IPS DF 19.7 (cell line): ENCODE measurements at places on chromosomes 3 and 15.
A peak's percentile ranks its signal among the peaks of the same experiment; 100 is the strongest.

DNA sequence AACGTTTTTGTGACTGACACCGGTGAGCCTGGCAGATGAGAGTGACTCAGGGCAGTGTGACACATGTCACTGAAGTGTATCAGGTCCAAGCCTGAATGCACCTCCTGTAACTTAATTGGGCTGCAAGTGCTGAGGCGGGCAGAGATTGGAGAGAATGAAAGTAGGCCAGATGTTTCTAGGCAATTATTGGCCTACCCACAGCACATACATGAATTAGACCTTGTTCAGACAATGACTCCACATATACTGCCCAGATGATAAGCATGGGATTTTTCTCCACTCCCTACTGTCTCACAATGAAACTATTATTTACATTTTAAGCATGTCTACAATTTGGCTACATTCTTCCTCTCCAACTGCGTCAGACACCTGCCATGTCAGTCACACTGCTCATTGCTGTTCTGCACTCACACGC, 187.3 kb upstream of the ZNF385D start:
- no peak for DNase-seq

GRCh38 chr3:13563911-13564310, 15.0 kb downstream of the FBLN2 start:
- DNase-seq, result no peak

- no peak for DNase-seq
Measured at GRCh38 chr3:151987893-151988292, 114.5 kb downstream of the SUCNR1 start.

GRCh38 chr3:21163956-21164355, 587.1 kb downstream of the ZNF385D start:
- no peak for DNase-seq

GRCh38 chr3:4739289-4740236, 239.7 kb upstream of the BHLHE40 start:
- DNase-seq, result no peak

DNA sequence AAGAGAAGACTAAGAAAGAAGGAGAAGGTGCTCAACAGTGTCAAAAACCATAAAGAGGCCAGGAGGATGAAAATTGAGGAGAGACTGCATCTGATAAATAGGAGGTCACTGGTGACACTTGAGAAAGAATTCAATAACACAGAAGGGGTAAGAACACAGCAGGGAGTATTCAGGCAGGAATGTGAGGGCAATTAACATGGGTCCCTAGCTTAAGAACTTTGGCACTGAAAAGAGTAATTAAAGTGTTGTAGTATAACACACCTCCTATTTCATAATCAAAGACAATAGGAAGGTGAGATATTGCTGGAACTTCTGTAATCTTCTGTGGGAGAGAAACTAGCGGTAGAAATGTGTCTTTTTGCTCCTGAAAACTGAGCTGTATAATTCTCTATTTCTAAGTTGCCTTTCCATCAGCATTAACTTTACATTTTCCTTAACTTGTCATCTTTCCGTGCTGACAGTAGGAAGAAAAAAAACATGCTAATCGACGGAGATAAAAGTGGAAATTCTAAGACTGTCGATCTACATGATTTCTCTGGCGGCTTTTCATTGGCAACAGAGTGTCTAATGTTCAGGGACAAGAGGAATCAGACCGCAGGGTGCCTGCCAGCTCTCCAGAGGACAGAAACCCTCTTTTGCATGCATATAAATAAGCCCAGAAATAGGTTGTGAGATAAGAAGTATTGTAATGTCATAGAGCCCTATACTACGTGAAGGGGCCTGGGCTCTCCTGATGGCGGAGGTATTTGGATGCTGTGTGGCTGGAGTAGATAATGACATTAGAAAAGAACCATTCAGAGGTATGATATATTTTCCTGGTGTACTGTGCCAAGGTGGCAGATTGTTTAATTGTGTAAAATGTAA, 147.9 kb upstream of the GAP43 start:
- DNase-seq, result no peak

- DNase-seq, result no peak
Measured at GRCh38 chr15:66644869-66645268, 57.2 kb upstream of the SMAD6 start.

- no peak for DNase-seq
Measured at GRCh38 chr3:112550859-112551258, 10.9 kb downstream of the ATG3 start.

DNA sequence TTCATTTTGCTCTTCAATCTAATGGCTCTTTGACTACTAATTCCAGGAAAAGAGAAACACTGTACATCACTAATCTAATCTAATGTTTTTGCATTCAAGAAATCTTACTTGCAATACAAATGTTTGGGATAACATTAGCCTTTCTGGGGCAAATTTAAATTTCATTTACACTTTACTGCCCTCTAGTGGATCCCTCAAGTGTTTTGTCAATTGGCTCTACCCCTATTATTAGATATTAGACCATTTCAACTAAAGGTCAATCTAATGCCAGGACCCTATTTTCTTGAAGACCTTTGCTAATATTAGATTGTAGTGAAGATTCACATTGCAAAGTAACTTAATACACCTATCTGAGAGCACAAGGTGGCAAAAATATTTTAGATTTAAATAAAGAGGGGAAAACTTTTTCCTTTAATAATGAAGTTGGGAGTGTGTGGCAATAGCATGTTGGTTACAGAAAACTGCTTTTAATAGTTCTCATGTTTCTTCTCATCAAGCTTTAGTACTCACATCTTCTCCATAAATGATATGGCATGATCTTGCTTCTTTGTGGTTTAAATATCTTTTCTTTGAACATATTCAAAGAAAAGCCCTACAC, 5.0 kb downstream of the C2CD4A start:
- no peak for DNase-seq

DNA sequence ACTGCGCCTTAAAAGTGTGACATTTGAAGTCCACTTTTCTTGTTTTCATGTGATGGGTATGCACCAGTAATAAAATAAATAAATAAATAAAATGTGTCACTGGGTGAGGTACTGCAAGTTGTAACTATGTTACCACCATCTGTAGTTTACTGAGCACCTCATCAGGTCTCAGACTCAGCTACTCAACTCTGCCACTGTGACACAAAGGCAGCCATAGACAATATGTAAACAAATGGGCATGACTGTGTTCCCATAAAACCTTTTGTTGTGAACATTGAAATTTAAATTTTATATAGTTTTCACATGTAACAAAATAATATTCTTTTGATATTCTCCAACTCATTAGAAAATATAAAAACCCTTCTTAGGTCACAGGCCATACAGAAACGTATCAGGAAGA, 120.1 kb downstream of the DNAJB8 start:
- DNase-seq, result no peak

DNA sequence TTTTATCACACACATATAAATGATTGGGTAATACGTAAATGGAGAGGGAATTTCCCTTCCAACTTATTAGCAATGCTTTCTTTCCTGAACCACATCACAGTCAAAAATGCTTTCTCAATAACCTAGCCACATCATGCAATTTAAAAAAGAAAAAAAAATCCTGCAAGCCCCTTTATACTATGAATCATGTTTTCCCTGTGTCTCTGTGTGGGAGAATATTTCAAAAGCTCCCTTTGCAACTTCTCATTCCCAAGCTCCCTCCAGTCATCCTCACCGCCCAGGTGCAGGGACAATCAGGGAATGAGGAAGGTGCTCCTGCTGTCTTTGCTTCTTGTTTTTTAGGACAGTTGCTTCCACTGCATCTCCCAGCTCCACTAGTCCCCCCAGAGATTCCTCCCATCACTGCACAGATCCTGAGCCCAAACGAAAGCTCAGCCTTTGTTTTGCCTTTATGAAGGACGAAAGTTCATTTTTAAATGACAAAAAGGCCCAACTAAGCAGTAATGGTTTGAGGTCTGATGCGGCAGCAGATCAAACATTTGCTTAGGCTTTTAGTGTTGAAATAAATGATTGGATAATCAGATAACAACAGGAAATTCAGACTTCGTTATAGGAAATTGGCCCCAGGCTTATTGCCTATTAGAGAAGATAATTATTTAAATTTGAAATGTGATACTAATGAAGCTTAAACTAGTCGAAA, 47.8 kb upstream of the ADGRG7 start:
- no peak for DNase-seq

- DNase-seq, result no peak
Measured at GRCh38 chr3:187856555-187856954, 111.3 kb upstream of the BCL6 start.

DNA sequence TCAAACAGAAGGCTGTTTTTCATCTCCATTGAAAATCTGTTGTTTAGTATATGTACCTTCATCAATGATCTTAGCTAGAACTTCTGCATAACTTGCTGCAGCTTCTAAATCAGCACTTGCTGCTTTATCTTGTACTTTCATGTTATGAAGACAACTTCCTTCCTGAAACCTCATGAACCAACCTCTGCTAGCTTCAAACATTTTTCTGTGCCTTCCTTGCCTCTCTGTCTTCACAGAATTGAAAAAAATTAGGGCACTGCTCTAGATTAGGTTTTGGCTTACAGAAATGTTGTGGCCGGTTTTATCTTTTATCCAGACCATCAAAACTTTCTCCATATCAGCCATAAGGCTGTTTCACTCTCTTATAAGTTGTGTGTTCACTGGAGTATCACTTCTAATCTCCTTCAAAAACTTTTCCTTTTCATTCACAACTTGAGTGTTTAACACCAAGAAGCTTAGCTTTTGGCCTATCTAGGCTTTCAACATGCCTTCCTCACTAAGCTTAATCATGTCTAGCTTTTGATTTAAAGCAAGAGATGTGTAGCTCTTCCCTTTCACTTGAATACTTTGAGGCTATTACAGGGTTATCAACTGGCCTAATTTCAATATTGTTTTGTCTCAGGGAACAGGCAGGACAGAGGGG, 78.6 kb downstream of the IGSF11 start:
- DNase-seq, result no peak

DNA sequence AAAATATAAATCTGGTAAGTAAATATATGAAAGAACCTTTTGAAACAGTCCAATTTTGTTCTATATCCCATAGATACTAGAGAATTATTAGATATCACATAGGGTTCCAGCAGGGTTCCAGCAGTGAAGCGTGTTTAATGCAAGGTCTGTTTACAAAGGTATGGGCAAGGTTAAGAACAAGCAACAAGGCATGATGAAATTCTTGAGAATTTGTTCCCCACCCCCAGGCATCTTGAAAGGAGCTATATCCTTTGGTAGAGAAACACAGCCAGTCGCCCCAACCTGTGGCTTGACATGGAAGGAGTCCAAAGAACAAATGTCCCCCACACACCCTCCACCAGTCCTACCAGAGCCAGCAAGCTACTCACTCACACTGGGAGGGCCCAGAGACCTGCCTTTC, 18.6 kb upstream of the FNDC3B start:
- DNase-seq, result no peak

DNA sequence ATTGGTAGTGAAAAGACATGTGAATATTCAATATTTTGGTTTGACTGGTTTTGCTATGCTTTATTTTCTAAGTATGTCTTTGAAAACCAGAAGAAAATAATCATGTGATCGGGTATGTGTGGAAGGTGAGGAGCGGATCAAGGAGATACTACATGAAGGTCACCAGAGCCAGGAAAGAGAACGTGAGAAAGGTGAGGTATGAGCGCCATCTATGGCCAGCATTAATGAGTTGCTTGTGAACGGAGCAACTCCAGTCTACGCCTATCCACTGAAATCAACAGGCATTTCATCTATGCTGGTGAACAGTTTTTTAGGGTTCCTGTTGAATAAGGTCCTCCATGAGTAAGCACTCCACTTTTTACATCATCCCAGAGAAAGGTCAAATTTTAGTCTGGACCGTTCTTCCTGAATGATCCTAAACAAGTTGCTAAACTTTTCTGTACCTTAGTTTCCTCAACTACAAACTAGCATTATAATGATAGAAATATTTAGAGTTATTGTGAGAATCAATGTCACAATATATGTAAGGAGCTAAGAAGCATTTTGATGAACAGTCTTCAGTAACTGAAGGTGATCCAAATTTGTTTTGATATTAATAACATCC, 1435.2 kb upstream of the CADM2 start:
- DNase-seq, result peak; percentile 76

DNA sequence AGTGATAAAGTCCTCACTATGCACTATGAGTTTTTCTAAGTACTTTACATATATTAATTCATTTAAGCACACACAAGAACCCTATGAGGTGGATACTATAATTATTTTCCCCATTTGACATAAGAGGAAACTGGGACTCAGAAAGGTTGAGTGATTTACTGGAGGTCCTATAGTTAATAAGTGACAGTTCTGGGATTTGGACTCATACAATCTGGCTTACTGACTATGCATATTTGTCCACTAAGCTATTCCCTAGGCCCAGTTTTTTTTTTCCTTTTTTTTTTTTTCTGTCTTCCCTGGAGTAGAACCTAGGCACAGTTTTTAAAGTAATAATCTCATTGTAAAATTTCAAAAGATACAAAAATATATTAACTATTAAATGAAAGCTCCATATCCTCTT, 6.3 kb upstream of the RTP2 start:
- no peak for DNase-seq

GRCh38 chr3:193710286-193711165, 117.5 kb downstream of the OPA1 start:
- no peak for DNase-seq

DNA sequence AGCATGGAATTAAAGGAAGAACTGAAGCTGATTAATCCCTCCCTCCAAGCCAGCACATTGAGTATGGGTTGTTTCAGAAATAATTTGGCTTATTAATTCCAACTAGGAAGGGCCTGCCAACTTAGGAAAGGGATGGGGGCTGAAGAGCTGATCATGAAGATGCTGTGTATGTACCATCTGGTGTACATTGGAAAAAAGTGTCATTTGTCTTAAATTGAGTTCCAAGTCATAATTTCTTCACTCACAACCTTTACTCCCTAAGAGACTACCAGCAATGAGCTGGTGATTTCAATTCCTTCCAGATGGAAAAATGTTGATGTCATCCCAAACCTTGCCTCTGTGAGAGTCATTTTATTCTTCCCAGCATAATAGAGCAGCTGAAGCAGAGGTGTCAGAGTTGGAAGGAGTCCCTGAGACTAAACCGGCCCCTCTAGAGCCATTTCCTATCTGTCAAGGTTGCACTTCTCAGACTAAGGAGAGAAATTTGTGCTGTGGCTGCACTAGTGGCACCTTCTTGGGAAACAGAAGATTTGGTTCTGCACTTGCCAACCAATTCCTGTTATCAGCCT, 79.4 kb downstream of the GTPBP8 start:
- no peak for DNase-seq

GRCh38 chr3:57917601-57918000, 90.6 kb upstream of the FLNB start:
- DNase-seq, result no peak

GRCh38 chr3:139187648-139188047, 143.0 kb upstream of the PRR23C start:
- no peak for DNase-seq
